Astrocyte of the spinal cord (primary cell): ENCODE measurements at places on chromosomes 2 and 18.

GRCh38 chr18:44130376-44130942 lies 550.2 kb upstream of the SETBP1 start:
- DNase-seq = peak; percentile 53

GRCh38 chr2:187478719-187479118 lies 30.7 kb upstream of the CALCRL start:
- no peak for DNase-seq

GRCh38 chr2:211722928-211723327 lies 815.7 kb downstream of the ERBB4 start:
- DNase-seq = no peak

- peak; percentile 54 for DNase-seq
Measured at GRCh38 chr2:5140347-5140746, 551.8 kb upstream of the SOX11 start.

DNA sequence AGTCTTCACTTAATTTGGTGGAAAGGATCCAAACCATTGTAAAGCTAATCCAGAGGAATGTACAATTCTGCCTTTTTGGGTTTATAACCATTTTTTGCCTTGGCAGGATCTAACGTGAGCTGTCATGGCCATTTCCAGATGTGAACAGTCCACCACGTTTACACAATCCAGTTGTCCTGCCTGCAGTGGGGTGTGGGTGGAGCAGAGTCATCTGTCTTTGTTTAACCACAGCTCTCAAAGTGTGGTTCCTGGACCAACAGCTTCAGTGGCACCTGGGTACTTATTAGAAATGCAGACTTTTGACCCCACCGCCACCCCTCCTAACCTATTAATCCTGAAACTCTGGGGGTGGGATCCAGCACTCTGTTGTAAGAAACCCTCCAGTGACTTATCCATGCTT lies 35.9 kb downstream of the FHOD3 start:
- DNase-seq = no peak

GRCh38 chr18:62881509-62882016 lies 166.2 kb downstream of the PHLPP1 start:
- DNase-seq = peak; percentile 95

GRCh38 chr2:27537287-27537686 lies 40.6 kb downstream of the GCKR start:
- DNase-seq = no peak

DNA sequence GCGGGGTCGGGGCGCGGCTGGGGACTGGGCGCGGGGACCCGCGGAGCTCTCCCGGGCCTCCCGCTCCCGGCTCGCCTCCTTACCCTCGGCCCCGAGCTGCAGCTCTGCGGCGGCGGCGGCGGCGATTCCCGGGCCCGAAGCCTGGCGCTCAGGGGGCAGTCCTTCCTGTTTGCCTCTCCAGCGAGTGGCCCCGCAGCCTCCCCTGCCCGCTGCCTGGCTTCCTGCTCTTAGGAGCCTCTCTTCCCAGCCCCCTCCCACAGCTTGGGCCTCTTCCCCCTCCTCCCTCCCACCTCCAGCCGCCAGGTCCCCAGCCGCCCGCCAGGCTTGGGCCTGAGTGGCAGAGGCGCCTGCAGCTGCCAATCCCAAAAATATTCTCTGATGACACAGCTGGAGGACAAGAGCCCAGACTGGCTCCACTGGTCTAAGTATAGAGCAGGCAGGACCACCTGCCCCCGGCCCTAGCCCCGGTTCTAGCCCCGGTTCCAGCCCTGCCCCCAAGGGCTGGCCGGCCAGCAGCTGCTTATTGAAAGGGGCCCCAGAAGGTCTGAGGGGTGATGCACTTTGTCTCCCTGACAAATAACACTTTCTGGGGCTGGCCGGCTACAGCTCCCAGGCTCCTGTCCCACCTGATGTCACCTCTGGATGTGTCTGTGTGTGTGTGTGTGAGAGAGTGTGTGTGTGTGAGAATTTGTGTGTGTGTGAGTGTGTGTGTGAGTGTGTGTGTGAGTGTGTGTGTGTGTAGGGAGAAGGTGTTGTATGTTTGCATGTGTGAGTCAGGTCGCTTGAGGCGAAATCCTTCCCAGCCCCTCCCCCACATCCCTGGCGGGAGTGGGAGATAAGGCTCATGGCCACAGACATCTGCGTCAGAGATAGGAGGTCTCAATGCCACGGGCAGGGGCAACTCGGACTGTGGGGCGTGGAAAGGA lies at the start of gene OBSL1:
Gene OBSL1, minus strand, starts transcription at position 229 of the 926 bp plus-strand sequence. CDS start 307 bp downstream, outside the sequence.
- peak; percentile 73 for DNase-seq

DNA sequence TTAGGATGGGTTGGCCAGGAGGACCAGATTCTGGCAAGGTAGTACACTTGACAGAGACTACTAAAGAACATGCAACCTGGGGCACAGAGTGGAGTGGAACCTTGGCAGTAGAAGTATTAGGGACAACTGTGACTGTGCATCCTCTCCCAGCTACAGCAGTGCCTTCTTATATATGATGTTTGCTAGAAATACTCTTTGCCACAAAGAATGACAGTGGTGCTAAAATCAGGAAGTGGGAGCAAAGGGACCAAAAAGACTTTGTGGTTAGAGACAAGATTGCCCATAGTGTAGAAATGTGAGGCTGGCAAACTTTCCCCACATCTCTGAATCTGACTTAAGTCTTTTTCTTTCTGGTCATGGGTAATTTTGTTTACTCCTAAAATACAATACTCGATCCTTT lies 9.4 kb upstream of the SLC38A11 start:
- DNase-seq = no peak

- no peak for DNase-seq
Measured at GRCh38 chr2:134703426-134703825, 15.4 kb downstream of the TMEM163 start.

GRCh38 chr18:33577685-33578517 lies at the start of gene ASXL3:
TSS of gene ASXL3 (plus strand) at chr18:33578219. CDS start at chr18:33578632, 413 bp downstream.
- no peak for DNase-seq

GRCh38 chr2:28406276-28407096 lies 13.8 kb downstream of the FOSL2 start:
- peak; percentile 58 for DNase-seq

DNA sequence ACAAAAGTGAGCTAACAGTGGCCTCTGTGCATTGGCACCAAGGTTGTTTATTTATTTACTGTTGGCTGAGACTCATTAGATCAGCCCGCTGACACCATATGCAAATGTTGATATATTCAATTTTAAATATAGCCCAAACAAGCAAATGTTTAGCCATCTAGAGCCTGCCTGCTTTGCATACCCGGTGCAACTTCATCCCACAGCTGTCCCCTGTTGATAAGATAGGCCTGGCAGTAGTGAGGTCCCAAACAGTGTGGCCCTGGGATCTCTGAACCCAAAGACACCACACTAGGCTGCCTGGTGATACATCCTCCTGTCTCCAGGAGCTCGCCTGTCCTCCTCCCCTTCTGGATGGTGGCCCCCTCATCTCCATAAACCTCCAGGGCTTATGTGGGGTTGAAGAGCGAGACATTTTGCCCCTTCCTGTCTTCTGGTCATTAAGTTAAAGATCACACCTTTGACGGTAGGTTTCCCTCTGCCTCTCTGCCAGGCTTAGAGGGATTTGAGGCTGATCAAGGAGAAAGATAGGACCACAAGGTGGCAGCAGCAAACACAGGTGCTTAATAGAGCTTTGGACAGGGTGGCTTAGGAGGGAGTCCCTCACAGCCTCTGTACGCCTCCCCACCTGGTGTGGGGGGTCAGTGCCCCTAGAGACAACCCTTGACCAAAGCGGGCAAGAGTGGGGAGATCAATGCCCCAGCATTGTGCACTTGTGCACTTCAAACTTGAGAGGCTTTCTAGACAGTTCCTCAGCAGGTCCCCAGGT lies 23.7 kb upstream of the MYO5B start:
- DNase-seq = peak; percentile 3

DNA sequence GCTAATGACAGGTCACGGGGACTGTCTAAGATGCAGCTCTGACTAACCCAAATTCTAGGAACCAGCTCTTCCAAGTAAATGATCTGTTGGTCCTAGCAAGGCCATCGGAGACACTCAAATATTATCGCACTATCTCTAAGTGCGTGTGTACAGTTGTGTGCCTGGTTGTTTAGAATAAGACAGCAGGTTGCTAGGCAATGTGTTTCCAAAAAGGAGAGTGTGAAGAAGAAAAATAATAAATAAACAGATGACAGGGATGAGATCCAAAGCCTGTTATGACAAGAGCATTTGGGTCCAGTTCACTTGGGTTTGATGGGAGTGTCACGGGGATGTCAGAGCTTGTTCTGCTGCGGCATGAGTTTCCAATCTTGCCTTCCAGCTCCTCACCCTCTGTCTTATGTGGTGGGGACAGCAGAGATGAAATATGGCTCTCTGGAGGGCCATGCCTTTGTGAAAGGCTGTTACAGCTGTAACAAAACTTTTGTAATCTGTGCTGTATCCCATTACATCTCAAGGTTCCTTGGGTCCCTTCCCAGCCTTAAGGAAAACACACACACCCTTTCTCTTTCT lies 127.5 kb upstream of the TNP1 start:
- DNase-seq = no peak

DNA sequence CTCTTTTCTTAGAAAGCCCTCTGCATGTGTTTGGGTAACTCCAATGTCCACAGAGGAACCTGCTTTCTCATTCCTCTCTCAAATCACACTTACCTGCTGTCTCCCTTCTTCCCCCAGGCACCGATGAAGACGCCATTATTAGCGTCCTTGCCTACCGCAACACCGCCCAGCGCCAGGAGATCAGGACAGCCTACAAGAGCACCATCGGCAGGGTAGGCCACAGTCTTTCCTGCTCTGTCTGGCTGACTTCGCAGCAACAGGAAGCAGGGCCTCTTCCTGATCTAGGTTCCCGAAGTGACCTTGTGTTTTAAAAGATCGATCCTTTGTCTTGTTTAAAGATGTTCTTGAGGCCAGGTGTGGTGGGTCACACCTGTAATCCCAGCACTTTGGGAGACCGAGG lies 25.0 kb upstream of the GMCL1 start:
- no peak for DNase-seq

- DNase-seq = no peak
Measured at GRCh38 chr2:200026332-200027230, 71.2 kb downstream of the MAIP1 start.

DNA sequence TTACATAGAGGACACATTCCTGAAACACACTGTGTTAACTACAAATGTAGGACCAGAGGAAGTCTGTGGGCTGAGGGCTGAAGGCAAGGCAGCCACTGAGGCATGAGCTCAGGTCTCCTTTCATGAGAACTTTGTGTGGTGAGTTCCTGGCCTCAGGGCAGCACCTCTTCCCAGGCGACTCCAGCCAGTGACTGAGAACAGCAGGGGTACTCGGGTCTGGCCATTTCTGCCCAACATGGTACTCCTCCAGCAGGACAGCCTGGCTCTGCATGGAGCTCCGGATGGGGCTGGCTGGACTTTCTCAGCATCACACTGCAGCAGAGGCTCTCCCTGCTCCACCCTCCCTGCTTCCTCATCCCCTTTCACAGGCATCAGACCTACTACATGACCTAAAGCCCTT lies 125.5 kb upstream of the SPATS2L start:
- DNase-seq = no peak

DNA sequence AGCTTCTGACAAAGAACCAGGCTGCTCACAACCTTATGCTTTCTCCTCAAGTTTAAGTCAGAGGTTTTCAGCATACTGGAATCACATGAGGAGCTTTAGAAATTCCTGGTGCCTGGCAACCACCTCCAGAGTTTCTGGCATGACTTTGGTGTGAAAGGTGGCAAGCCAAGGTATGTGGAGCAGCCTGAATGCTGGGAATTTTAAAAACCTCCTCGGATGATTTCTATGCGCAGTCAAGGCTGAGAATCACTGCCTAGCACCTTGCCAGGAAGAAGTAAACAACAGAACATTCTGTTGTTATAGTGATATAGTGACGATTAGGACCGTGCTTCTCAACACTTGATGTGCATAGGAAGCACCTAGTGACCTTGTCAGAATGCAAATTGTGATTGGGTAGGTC lies 11.7 kb downstream of the CCBE1 start:
- DNase-seq = peak; percentile 37

DNA sequence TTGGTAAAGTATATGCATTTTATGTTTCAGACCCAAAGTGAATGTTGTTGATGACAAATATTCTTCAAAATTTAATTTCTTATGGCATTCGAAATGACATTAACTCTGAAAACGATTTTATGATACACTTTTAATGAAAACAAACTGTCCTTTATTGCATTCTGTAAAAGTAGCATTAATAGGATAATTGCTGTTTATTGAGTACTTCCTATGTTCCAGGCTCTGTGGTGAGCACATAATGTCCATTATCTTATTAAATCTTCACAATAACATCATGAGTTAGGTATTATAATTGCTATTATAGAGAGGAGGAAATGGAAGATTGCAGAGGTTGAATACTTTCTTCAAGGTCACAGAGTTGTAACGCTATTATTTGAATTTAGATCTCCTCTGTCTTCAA lies 638.0 kb downstream of the LRP1B start:
- DNase-seq = no peak

DNA sequence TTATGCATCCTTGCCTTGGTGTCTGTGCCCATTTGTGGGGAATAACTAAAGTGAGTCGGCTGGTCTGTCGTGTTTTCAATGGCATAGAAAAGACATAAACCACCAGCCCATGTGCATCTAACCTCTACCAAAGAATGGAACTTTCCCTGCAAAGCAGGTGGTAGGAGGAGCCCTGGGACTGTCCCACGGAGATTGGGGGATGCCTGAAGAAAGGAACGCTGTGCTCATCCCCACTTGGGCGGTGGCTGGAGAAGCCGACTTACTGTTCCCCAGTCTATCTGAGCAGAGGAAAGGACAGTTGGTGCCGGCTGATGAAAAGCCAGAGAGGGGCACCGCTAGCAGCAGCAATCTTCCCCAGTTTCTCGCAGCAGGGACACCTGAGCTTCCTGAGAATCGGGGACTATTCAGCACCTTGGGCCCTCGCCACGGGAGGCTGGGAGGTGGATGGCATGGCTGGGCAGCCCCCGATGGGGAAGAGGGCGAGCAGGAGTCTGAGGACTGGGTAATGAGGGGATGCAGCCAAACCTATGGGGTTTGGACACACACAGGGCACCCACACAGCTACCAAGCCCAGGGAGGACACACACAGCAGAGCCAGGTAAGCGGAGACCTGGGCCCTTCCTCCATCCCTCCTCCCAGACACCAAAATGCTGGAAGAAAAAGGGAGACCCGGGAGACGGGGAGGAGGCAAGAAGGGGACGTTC lies 53.7 kb upstream of the AGAP1 start:
- no peak for DNase-seq

DNA sequence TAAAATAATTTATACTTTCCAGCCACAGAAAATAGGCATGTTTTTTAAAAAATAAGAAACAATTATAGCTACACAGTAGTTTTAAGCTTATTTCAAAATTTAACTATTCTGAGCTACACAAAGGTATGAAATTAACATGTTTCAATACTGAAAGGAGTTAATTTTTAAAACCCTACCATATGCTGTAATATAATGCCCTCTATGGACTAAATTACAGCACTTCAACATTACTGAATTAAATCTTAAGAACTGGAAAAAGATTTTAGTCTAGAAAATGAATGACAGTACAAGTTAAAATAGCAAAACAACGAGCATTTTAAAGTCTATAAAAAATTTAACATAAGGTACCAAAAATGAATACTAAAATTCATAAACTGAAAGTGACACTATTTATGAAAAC lies 36.3 kb downstream of the RTN4 start:
- DNase-seq = no peak

GRCh38 chr18:7955175-7955574 lies 388.1 kb downstream of the PTPRM start:
- DNase-seq = no peak

GRCh38 chr2:227004482-227004881 lies 159.5 kb downstream of the COL4A4 start:
- no peak for DNase-seq

GRCh38 chr2:133004623-133005022 lies 334.6 kb upstream of the LYPD1 start:
- no peak for DNase-seq

- DNase-seq = no peak
Measured at GRCh38 chr2:65974067-65974723, 460.7 kb upstream of the MEIS1 start.
